ENCODE measurements at places on chromosomes 1 and 21.

GRCh38 chr1:110321846-110322245, 17.3 kb upstream of the RBM15 start:
- DNase-seq: no peak

- no peak for DNase-seq
Observed at GRCh38 chr1:75475696-75476095, 135.2 kb downstream of the SLC44A5 start.

DNA sequence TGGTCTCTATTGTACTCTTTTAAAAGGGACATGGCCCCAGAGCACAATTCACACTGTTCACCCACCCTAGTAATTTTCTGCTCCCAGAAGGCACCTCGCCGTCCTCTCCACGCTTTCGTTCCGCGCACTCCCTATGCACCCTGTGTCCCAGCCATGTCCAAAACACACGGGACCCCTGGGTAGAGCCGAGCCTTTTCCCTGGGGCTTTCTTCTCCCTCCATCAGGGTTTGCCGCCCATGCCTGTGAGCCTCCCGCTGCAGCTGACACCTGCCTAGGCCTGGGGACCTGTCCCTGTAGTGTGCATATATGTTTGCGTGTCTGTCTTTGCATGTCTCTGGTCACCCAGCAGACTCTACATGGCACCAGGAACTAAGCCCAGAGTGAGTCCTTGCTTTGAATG, 302.7 kb downstream of the PCP4 start:
- no peak for DNase-seq

- DNase-seq: no peak
Observed at GRCh38 chr1:44549510-44549909, 124.8 kb downstream of the TMEM53 start.

Data from stimulated activated CD4-positive, alpha-beta T cell treated with anti-CD3 and anti-CD28 coated beads, Interleukin-1b, Interleukin-23, amount 100 ng/mL, for 24 hours (primary cell).